ENCODE measurements at places on chromosomes 7 and 10.

- no peak for DNase-seq
Measured at GRCh38 chr10:69502589-69502988, 51.3 kb downstream of the TSPAN15 start.

- peak; percentile 32 for DNase-seq
Measured at GRCh38 chr10:6513476-6513875, 66.6 kb downstream of the PRKCQ start.

- no peak for DNase-seq
Measured at GRCh38 chr10:70355051-70356021, 27.1 kb downstream of the LRRC20 start.

- no peak for DNase-seq
Measured at GRCh38 chr10:4470231-4470835, 355.7 kb upstream of the AKR1E2 start.

- no peak for DNase-seq
Measured at GRCh38 chr7:152189061-152189460, 163.6 kb downstream of the GALNT11 start.

GRCh38 chr10:103849880-103850571 lies 5.3 kb downstream of the SH3PXD2A start:
- no peak for DNase-seq

- peak; percentile 33 for DNase-seq
Measured at GRCh38 chr7:13850185-13850752, 139.2 kb downstream of the ETV1 start.

DNA sequence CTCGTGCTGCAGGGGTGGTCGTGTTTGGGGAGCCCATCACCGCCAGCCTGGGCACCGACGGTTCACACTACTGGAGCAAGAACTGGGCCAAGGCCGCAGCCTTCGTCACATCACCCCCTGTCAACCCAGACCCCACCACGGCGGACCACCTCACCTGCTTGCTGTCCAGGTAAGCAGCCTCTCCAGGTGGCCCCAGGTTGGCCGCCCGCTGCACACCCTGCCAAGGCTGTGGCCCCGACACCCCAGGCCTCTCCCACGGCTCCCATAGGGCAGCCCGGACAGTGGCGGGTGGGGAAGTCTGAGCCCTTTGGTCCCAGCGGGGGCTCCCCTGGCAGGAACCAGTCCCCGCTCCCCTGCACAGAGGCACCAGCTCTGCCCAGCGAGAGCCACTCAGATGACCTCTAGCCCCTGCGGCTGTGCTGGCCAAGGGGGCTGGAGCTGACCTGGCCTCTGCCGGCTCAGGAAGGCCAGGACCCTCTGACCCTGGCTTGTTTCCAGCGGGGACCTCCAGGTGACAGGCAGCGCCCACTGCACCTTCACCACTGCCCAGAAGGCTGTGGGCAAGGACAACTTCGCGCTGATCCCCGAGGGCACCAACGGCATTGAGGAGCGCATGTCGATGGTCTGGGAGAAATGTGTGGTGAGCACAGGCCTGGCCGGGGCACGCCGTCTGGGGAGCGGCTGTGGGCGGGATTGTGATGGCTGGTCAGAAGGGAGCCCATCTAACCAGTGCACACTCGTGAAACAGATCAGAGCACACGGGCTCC lies 13.8 kb downstream of the DPYSL4 start:
- DNase-seq: no peak

- DNase-seq: no peak
Measured at GRCh38 chr10:33376476-33376875, 42.0 kb upstream of the NRP1 start.
